ENCODE measurements at places on chromosomes 3 and 15.

- DNase-seq = no peak
Measured at GRCh38 chr15:101004986-101005747, 86.0 kb downstream of the LRRK1 start.

GRCh38 chr3:60752809-60753208 lies 498.4 kb downstream of the FHIT start:
- DNase-seq = no peak

DNA sequence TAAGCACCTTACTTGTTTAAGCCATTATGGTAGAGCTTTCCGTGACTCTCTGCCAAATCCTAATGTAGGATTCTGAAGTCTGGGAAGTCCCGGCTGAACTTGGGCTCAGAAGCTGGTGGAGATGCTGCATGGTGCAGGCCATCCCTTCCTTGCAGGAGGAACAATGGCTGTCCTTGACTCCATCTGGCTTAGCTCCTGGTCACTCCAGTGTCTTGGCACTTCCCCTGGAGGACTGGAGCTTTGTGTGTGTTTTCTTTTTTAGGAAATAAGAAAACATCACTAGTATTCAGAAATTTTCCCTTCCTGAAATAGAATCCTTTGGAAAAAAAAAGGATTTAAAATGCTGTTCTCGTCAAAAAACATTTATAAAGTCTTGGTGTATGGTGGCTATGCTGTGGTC lies 209.3 kb upstream of the ROPN1 start:
- no peak for DNase-seq

GRCh38 chr3:194083637-194084224 lies 52.2 kb upstream of the HES1 start:
- no peak for DNase-seq

DNA sequence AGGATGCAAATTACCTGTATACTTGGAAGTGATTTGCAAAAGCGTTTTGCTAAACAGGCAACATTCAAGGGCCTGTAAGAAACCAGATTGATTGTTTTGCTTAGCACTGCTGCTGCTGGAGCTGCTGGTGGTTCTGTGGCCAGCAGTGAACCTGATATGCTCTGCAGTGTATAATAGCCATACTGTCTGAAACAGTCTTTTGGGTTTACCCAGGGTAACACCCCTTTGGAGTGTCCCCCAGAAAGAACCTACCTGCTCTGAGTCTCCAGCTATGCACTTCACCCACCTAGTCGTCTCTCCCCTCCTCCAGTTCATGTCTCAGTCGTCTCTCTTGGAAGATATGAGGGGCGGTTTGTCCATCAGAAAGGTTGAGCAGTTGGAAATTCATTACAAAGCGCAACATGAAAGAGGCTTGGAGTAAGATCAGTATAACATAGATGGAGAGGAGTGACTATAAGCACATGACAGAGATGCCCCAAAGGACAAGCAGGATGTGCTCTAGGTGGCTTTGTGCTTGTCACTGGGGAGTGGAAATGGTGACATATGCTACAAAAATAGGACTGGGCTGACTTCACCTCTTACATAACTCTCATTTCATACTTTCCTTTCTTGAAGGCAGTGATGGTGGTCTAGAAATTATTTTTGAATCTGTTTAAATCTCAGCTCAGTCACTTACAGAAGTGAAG lies 3.8 kb downstream of the MKRN2 start:
- DNase-seq = no peak

GRCh38 chr3:100650651-100651619 lies 41.5 kb downstream of the ADGRG7 start:
- peak; percentile 65 for DNase-seq

- peak; percentile 12 for DNase-seq
Measured at GRCh38 chr15:72491768-72492167, 17.6 kb downstream of the ARIH1 start.

GRCh38 chr3:106364477-106364876 lies 495.7 kb upstream of the CBLB start:
- DNase-seq = no peak

- DNase-seq = no peak
Measured at GRCh38 chr15:93296759-93297500, 207.9 kb upstream of the RGMA start.

DNA sequence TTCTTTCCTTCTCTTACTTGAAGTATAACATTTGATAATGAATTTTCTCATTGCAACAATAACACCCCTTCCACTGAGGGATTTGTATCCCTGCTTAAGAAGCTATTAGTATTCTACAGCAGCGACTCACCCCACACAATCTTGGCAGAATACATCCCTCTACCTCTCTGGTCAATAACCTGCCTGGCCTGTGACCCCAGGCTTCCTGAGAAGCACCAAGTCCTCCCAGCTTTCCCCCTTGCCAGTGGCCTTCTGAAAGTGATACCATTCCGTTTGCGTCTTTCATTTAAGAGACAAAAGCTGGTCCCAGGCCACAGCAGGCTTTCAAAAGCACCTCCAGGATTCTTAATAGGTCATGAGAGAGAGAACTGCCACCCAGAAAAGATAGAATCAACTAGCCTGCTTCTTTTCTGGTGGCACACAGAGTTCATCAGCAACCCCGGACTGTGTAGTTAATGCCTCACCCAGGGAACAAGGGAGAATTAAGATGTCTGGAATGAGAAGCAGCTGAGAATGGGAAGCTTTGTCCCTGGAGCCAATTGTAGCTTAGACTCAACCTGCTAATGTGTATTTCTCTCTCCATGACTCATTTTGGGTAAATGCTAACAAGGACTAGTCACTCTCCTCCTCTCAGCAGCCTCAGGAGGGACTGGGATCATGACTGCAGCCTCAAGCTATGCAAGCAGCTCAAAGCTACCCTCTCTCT lies 101.0 kb upstream of the CPNE4 start:
- DNase-seq = peak; percentile 96

DNA sequence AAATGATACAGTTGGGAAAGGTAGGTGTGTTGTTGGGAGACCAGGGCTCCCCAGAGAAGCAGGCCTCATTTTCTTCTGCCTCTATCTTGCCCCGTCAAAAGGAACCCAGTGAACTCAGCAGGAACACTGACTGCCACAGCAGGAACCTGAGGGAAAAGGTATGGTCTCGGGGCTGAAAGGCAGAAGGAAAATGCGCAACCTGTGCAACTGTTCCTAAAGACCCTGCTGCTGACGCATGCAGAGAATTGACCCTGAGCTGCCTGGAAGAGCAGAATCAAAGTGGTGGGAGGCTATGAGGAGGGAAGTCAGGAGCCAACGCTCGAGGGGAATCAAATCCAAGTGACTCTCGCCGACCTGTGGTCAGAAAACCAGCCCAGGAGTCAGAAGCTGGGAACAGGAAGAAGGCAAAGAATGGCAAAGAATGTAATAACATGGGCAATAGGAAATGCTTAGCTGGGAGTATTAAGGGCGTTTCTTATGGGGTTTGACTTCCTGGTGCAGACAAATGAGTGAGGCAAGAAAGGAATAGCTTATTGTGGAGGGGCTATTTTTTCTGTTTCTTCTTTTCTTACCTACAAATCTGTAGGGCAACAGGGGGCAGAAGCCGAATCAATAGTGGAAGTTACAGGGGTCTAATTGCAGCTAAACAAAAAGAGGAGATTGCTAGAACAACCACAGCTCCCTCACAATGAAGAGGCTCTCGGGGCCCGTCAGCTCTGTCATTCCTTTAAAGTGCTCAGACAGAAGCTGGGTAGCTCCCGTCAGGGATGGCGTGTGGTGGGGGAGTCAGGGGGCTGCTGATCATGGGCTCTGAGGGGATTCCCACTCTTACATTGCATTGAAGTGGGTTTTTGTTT lies 65.4 kb upstream of the DLG1 start:
- DNase-seq = no peak

GRCh38 chr15:44194323-44195150 lies 534 bp downstream of the FRMD5 start:
- peak; percentile 87 for DNase-seq

GRCh38 chr3:40714771-40715345 lies 190.1 kb downstream of the ZNF621 start:
- DNase-seq = peak; percentile 69

DNA sequence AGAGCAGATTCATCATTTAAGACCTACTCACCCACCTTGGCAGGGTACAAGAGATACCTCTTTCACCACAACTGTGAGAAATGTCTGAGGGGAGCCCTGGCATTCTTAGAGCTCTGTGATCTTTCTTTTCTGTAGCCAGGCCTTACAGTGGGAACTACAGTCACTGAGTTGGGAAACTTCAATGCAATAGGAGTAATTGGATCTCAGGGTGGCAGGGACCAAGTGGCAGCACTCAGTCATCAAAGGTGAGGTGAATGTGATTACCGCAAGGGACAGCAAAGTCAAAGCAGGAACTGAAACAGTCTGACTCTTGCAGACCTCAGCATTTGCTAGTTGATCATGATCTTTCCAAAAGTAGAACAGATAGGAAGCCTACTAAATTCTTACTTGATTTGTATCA lies 7.2 kb upstream of the MCF2L2 start:
- no peak for DNase-seq

- DNase-seq = no peak
Measured at GRCh38 chr3:125325746-125326145, 49.4 kb downstream of the ZNF148 start.

GRCh38 chr3:173340626-173341025 lies 56.9 kb upstream of the NLGN1 start:
- no peak for DNase-seq

- DNase-seq = no peak
Measured at GRCh38 chr3:21747376-21747775, 3.6 kb downstream of the ZNF385D start.

DNA sequence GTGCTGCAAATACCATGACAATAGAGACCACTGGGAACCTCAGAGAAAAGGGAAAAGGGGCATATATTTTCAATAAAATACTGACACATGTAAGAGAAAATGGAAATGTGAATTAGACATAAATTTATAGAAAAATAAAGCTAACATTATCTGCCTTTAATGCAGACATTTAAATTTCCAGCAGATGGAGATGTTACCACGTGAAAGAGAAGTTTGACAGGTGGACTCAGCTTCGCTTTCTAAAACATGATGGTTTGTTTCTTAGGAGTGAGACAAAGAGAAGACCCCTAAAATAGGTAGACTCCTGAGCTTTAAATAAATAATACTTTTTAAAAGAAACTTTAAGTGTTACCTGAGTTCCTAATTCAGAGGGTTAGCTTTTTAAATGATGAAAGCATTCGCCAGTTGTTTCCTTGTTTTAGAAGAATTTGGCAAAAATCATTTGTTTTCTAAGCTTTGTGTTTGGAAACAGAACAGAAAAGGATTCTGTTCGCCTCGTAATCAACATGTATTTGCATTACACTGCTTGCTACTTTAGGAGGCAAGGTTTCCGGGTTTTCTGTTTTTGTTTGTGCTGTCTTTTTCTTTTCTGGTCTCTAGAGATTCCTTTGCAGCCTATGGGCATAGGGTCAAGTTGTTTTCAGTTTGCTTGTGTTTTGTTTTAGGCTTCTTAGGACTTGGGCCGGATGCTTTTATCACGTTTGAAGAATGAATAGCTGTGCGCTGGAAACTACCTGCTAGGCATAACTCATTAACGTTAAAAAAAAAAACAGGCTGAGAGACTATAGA lies 271.4 kb downstream of the THSD4 start:
- no peak for DNase-seq

DNA sequence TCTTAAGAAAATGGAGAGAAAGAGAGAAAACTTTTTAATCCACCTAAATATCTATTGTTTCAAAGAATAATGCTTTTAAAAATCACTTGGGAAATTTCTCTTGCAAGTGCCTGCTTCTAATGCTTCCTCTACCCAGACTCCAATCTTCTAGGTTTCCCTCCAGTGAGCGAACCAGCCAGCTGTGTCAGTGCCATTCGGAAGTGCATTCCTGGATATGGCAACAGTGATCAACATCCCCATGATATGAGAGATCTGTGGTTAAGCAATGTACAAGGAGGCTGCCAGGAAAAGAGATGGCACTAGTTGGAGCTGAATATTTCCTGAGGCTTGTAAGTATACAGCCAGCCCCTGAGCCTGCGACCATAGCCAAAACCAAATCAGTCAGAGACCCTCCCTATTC lies 53.3 kb upstream of the KCNMB2 start:
- no peak for DNase-seq

DNA sequence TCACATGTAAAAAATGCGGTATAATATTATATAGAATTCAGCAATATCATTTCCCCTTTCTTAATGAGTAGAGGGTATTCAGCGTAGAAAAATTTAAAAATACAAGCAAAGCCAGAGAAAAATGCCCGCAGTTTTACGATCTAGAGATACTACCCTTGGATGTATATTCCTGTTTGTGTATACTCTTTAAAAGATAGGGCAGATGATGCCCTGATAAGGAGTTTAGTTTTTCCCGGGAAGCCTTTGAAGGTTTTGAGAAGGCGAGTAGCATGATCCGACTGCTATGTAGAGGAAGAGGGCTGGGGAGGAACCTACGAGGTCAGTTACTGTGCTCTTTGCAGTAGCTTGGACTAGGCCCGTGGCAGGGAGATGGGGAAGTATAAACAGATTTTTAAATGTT lies 1.2 kb downstream of the YEATS2 start:
- no peak for DNase-seq

DNA sequence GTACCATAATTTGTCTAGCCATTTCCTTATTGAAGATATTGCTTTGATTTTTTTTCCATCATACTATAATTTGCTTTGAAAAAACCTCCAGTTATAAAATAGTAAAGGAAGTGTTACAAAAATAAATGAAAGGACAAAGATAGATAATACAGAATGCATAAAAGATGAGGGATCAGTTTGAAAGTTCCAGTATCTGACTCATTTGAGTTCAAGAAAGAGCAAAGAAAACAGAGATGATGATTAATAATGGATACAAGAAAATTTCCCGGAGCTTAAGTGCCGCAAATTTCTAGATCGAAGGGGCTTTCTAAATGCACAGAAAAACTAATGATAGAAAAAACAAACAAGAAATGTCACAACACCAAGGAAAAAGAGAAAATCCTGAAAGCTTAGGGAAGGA lies 4.3 kb downstream of the WDR48 start:
- no peak for DNase-seq

DNA sequence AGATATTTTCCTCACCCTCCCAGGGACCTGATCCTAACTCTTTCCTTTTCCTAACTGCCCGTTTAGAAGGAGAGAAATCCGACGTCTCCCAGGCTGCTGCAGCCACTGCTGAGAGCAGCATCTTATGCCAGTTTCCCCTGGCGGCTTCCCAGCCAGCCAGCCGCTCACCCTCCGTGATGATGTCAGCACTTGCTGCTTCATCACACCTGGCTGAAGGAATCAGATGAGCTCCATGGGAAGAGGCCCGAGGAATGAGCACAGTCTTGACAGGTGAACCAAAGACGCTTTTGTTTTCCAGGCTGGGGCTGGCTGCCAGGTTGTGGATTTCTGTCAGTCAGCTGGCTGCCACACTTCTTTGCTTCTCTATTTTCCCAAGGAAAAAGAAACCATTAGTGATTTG lies 445.1 kb upstream of the RBMS3 start:
- peak; percentile 42 for DNase-seq

DNA sequence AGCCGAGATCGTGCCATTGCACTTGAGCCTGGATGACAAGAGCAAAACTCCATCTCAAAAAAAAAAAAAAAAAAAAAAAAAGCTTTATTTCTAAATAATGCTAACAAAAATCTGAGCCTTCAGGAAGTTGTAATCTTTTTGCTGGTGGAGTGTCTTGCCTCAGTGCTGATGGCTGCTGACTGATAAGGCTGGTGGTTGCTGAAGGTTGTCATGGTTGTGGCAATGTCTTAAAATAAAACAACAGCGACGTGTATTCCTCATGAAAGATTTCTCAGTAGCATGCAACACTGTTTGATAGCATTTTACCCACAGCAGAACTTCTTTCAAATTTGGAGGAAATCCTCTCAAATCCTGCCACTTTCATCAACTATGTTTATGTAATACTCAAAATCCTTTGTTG lies 77.4 kb upstream of the PTPRG start:
- no peak for DNase-seq
